Effector memory CD8-positive, alpha-beta T cell (primary cell): ENCODE measurements at places on chromosomes 4 and X.

DNA sequence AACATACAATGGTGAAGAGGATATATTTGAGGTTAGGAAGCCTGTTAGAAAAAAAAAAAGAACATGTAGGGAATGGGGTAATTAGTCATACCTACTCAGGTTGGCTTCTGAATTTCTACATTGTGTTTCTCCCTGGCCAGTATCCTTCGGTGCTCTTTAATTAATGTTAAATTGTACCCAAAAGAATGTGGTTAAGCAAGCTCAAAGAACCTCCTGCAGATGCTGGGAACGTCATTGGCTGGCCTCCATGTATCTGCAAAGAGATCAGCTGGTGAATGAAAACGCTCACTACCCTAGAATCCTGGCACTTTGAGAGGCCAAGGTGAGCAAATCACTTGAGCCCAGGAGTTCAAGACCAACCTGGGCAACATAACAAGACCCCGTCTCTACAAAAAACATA, 942.3 kb upstream of the PRKX start:
- no peak overlapping the region for H3K27ac ChIP-seq
- no peaks in the 10 kb centered on the region for H3K36me3 ChIP-seq
- H3K27me3 ChIP-seq, result no peaks in the 10 kb centered on the region
- no peak for DNase-seq

- no peak for DNase-seq
- no peak overlapping the region for H3K4me3 ChIP-seq
- H3K27me3 ChIP-seq, result peaks cover 10% of the 10 kb centered on the region
- H3K36me3 ChIP-seq, result no peaks in the 10 kb centered on the region
- no peaks in the 10 kb centered on the region for H3K4me1 ChIP-seq
- no peak overlapping the region for H3K27ac ChIP-seq
These were observed 40.2 kb downstream of the FHDC1 start for GRCh38 chr4:152976212-152976761.

GRCh38 chr4:54543088-54543795, 114.5 kb upstream of the KIT start:
- H3K27me3 ChIP-seq, result no peaks in the 10 kb centered on the region
- H3K4me3 ChIP-seq, result no peak overlapping the region
- no peaks in the 10 kb centered on the region for H3K4me1 ChIP-seq
- H3K36me3 ChIP-seq, result no peaks in the 10 kb centered on the region

DNA sequence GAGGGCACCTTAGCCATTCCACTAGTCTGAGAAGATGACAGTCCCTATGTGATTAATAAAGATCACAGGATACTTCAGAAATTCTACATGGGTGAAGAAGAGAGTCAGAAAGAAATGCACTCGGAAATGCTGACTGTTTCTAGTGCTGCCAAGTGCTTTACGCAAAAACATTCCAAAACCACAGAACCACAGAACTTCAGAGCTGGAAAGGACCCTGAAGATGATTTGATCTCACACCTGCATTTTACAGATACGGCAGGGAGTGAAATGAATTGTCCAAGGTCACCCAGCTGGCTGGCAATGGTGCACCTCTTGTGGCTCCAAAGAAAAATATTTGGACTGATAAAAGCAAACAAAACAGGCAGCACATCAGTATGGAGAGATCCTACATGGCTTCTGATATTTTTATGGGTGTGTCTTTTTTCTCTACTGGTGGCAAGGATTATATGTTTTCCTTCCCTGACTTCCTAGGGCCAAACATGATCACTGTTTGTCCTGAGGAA, 115.9 kb downstream of the MAML3 start:
- DNase-seq, result no peak
- H3K27me3 ChIP-seq, result peaks cover 5% of the 10 kb centered on the region
- H3K4me3 ChIP-seq, result no peak overlapping the region
- H3K4me1 ChIP-seq, result no peaks in the 10 kb centered on the region
- H3K36me3 ChIP-seq, result no peaks in the 10 kb centered on the region

GRCh38 chr4:88418411-88418810, 38.5 kb upstream of the HERC5 start:
- H3K36me3 ChIP-seq, result peaks cover 15% of the 10 kb centered on the region
- H3K27ac ChIP-seq, result peak overlapping the region; percentile 38
- no peak for DNase-seq
- H3K27me3 ChIP-seq, result no peaks in the 10 kb centered on the region
- no peak overlapping the region for H3K4me3 ChIP-seq

DNA sequence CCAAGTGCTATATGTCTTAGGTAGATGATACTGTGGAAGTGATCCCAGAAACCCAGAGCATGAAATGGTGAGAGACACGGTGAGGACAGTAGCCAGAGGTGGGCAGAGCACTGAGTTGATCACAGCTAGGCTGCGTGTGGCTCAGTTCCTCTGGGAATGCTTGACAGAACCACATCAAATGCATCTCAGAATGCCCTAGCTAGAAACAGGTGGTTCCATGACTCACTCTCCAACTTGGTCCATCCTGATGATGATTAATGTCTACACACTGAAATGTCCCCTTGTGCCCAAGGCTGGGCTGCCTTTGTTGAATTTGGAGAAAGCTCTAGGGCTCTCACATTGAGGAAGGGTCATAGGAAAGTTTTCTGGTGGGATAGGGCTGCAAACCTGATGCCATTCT, 113.6 kb downstream of the ZNF518B start:
- no peak for DNase-seq
- no peaks in the 10 kb centered on the region for H3K36me3 ChIP-seq
- peaks cover 8% of the 10 kb centered on the region for H3K27me3 ChIP-seq
- no peak overlapping the region for H3K4me3 ChIP-seq
- H3K4me1 ChIP-seq, result no peaks in the 10 kb centered on the region

DNA sequence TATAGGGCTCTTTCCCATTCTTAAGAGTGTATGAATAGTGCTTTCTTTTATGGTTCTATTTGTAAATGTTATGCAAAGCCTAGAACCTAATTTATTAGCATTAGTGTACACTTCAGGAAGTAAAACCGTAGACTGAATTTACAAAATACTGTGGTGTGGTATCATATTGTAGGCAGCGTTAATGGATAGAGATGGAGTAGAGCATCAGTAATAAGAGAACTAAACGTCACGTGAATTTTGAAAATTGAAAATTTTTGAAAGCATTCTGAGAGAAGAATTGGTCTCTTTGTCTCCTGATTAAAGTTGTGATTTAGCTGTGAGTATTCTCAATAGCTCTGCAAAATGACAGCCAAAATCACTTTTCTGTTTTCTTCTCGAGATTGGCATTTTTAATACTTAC, 2.9 kb downstream of the STIM2 start:
- H3K27me3 ChIP-seq, result no peaks in the 10 kb centered on the region
- DNase-seq, result no peak
- peaks cover 22% of the 10 kb centered on the region for H3K36me3 ChIP-seq
- peak overlapping the region; percentile 52 for H3K4me3 ChIP-seq
- peaks cover 71% of the 10 kb centered on the region for H3K4me1 ChIP-seq

GRCh38 chr4:118173956-118174725, 139.9 kb downstream of the NDST3 start:
- no peak for DNase-seq
- H3K36me3 ChIP-seq, result no peaks in the 10 kb centered on the region
- no peak overlapping the region for H3K27ac ChIP-seq
- H3K4me1 ChIP-seq, result no peaks in the 10 kb centered on the region
- H3K27me3 ChIP-seq, result no peaks in the 10 kb centered on the region

GRCh38 chr4:55354648-55355047, 8.6 kb downstream of the SRD5A3 start:
- DNase-seq, result no peak
- no peaks in the 10 kb centered on the region for H3K36me3 ChIP-seq
- H3K4me3 ChIP-seq, result no peak overlapping the region
- H3K4me1 ChIP-seq, result no peaks in the 10 kb centered on the region

GRCh38 chr4:41009411-41009810, 204.9 kb downstream of the APBB2 start:
- no peaks in the 10 kb centered on the region for H3K36me3 ChIP-seq
- H3K27me3 ChIP-seq, result no peaks in the 10 kb centered on the region
- no peak overlapping the region for H3K27ac ChIP-seq

GRCh38 chr4:103719830-103720207, at the start of gene TACR3:
TSS of gene TACR3 (minus strand) at chr4:103719985. CDS start at chr4:103719675, 310 bp downstream.
- no peak within 1 kb of the TSS for H3K27ac ChIP-seq
- no peak for DNase-seq
- H3K36me3 ChIP-seq, result no peaks in the 10 kb centered on the region
- H3K4me1 ChIP-seq, result no peaks in the 10 kb centered on the region

GRCh38 chr4:11730545-11730944, 301.9 kb upstream of the HS3ST1 start:
- no peak for DNase-seq
- no peaks in the 10 kb centered on the region for H3K27me3 ChIP-seq
- no peaks in the 10 kb centered on the region for H3K36me3 ChIP-seq
- H3K4me3 ChIP-seq, result no peak overlapping the region
- H3K4me1 ChIP-seq, result no peaks in the 10 kb centered on the region
- H3K27ac ChIP-seq, result no peak overlapping the region

GRCh38 chrX:150767475-150768131, 74.4 kb downstream of the MTMR1 start:
- H3K27ac ChIP-seq, result no peak overlapping the region
- no peaks in the 10 kb centered on the region for H3K27me3 ChIP-seq
- H3K4me3 ChIP-seq, result no peak overlapping the region
- peaks cover 4% of the 10 kb centered on the region for H3K4me1 ChIP-seq

DNA sequence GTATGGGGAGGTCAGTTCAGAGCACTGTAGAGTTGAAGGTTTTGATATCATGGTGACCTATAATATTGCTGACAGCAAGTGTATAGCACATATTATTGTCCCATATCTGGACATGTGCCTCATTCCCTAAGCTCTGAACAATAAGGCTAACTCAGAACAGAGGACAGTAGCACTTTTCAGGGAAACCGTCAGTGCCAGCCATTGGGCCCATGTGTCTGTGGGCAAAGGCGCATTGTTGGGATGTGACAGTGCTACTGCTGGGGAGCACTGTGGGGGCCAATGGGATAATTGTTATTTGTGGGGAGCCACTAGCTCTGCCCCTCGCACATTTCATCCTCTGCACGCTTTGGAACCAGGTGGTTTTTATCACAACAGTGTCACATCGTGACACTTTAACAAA, 136.2 kb downstream of the ELOVL6 start:
- DNase-seq, result no peak
- H3K4me1 ChIP-seq, result peaks cover 39% of the 10 kb centered on the region
- peaks cover 3% of the 10 kb centered on the region for H3K36me3 ChIP-seq
- H3K4me3 ChIP-seq, result no peak overlapping the region

DNA sequence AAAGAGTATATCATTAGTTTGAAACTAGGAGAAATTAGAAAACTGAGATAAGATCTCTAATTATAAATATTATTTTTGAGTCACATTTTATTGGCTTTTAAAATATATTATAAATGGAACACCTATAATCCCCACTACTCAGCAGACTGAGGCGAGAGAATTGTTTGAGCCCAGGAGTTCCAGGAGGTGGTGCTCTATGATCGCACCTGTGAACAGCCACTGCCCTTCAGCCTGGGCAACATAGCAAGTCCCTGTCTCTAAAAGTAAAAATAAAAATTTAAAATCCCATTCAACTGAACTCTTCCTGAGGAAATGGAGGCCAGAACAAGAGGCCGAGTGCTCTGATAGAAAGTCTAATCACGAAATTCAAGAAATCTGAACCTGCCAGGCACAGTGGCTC, 6.3 kb upstream of the C4orf36 start:
- H3K27me3 ChIP-seq, result no peaks in the 10 kb centered on the region
- no peaks in the 10 kb centered on the region for H3K4me1 ChIP-seq
- no peak overlapping the region for H3K4me3 ChIP-seq
- H3K27ac ChIP-seq, result no peak overlapping the region
- H3K36me3 ChIP-seq, result peaks cover 3% of the 10 kb centered on the region

DNA sequence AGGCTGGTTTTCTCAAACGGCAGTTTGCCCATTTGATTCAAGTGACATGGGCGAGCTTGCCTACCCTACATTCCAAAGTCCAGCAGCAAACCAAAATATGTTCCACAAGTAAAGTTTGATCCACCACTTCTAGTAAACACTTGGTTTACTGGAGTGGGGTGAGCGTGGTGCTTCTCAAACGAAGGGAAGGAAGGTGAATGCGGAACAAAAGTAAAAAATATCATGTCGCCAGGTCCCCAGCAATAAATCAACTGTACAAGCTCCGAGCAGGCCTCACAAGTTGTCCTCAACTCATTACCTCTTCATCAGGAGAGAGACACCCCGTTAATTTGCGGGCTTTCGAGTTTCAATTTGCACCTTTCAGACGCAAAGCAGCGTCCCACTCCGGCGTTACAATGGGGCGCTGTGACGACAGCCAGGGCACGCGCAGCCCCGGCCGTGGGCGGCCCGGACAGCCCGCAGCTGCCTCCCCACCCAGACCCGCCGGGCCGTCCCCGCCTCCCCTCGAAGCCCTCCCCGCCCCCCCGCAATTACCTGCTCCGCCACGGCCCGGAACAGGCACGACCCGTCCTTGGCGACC, 1.0 kb downstream of the OTUD4 start:
- H3K4me1 ChIP-seq, result peaks cover 32% of the 10 kb centered on the region
- peak overlapping the region; percentile 86 for H3K4me3 ChIP-seq
- H3K27me3 ChIP-seq, result no peaks in the 10 kb centered on the region
- H3K36me3 ChIP-seq, result peaks cover 31% of the 10 kb centered on the region

DNA sequence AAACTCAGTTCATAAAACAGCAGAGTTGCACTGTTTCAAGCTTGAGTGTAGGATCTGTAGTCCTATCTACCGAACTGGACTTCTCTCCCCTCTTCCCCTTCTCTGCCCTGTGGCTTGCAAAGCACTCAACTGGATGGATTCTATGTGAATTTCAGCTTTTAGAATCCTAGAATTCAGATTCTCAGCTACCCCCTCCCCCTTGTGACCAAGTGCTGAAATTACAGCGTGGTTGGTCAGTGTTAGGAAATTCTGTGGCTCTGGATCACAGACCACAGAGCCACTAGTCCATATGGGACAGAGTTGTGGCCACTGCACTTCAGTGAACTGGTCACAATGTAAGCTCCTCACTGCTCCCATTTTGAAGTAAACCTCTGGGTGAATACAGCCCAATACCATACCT, 64.6 kb upstream of the TRPC5 start:
- no peaks in the 10 kb centered on the region for H3K4me1 ChIP-seq
- no peak overlapping the region for H3K27ac ChIP-seq
- DNase-seq, result no peak
- no peaks in the 10 kb centered on the region for H3K36me3 ChIP-seq
- H3K4me3 ChIP-seq, result no peak overlapping the region

DNA sequence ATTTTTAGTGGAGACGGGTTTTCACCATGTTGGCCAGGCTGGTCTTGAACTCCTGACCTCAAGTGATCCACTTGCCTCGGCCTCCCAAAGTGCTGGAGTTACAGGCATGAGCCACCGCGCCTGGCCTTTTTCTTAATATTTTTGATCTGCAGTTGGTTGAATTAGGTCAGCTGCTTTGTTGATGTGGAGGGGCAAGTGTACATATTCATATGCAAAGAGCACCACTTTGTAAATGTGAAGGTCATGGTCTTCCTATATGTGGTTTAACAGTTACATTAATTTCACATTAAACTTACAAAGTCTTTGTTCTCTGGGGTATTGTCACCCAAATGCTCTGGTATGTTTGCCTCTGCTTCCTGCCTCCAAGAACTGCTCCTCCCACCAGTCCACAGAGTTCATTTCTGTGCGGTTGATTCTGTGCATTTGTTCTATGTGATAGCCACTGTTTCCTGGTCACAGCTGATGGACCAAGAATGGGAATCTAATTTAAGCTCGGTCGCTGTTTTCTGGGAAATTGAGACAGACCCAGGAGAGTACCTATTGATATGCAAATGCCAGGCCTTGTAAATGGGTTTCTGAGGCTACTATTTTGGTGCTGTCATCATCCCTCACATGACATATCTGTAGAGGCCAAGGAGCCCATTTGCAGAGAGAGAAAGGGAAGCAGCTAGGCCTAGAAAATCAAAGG, 26.9 kb upstream of the HPSE start:
- no peaks in the 10 kb centered on the region for H3K36me3 ChIP-seq
- no peaks in the 10 kb centered on the region for H3K4me1 ChIP-seq
- H3K4me3 ChIP-seq, result no peak overlapping the region
- H3K27me3 ChIP-seq, result peaks cover 6% of the 10 kb centered on the region
- H3K27ac ChIP-seq, result no peak overlapping the region

- H3K4me3 ChIP-seq, result no peak overlapping the region
- no peak overlapping the region for H3K27ac ChIP-seq
- DNase-seq, result no peak
- H3K4me1 ChIP-seq, result no peaks in the 10 kb centered on the region
- H3K27me3 ChIP-seq, result no peaks in the 10 kb centered on the region
These were observed 74.5 kb downstream of the RFC1 start for GRCh38 chr4:39291686-39292085.
